BE2C (cell line): ENCODE measurements at places on chromosomes 6 and 20.

DNA sequence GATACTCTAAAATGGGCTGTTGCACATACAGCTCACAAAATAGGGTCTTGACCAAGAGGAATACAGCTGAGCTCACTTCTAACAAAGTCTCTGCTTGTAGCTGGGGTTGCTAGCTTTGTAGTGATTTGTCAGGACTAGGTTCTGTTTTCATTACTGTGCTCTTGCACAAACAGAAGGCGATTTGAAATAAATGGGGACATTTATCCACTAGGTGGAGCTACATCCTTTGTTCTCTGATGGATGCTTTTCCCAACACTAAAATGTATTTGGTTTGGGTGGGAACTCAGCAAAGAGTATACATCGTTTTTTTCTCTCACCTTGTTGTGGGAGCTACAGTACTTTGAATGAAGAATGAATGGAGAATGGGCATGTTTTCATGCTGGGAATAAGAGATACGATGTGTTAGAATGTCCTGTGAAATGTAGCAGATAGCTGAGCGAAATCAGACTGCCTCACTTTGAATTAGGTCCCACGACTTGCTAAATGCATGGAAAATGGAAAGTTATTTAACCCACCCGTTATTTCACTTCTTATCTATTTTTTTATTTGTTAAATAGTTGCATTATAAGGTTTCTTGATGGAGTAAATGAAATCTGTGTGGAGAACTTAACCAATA is 494.7 kb upstream of the MAP3K7 start:
- peak; percentile 8 for DNase-seq

- peak; percentile 17 for DNase-seq
Observed at GRCh38 chr6:123715006-123715863, 78.5 kb upstream of the TRDN start.

DNA sequence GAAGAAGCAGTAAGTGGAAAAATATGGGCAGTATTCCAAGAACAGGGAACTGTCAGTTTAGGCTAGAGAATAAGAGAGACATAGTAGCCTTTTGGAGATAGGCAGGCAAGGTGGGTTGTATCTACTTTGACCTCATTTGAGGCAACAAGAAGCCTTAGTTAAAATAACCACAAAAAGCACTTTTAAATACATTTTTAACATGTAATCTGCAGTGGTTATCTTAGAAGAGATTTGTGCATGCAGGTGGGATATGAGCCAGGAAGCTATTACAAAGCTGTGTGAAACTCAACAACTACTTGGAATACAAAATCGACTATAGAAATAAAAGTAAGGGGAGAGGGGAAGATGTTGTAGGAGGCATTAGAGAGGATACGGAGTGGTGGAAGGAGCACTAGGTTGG is 143.7 kb upstream of the MCHR2 start:
- no peak for DNase-seq

DNA sequence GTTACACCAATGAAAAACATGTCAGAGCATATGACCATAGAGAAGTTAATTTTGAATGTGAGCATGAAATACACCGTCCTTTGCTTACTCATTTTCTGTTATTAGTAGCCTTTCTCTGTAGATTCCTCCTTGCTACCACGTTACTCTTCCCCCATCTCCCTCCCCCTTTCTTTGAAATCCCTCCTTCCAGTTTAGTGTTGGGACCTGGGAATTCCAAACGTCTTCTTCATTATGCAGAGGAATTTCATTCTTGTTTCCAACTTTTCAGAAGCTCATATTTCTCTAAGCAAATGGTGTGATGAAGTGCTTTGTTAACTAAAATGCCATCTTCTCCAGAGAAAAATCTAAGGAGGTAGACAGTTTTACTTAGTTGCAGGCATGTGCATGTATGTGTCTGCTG is 122.4 kb downstream of the MCHR2 start:
- no peak for DNase-seq

GRCh38 chr20:44965651-44966029 is 672 bp upstream of the STK4 start:
- no peak for DNase-seq

DNA sequence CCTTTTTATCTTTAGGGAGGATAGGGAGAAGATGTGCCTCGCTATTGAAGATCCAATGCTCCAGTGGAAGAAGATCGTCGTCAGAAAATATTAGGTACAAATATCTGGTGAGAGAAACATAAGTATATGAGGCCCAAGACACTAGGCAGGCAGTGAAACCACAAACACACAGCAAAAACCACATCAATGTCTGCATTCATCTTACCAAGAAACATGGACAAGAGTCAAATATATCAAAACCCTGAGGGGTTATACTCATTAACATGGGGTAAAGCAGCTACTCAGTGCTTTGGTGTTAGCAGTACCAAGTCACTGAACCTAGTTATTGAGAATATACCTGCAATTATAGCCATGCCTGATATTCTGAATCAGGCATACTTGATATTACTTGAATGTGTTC is 101.4 kb upstream of the FAM184A start:
- no peak for DNase-seq

GRCh38 chr6:53721766-53722165 is 56.2 kb upstream of the KLHL31 start:
- no peak for DNase-seq

DNA sequence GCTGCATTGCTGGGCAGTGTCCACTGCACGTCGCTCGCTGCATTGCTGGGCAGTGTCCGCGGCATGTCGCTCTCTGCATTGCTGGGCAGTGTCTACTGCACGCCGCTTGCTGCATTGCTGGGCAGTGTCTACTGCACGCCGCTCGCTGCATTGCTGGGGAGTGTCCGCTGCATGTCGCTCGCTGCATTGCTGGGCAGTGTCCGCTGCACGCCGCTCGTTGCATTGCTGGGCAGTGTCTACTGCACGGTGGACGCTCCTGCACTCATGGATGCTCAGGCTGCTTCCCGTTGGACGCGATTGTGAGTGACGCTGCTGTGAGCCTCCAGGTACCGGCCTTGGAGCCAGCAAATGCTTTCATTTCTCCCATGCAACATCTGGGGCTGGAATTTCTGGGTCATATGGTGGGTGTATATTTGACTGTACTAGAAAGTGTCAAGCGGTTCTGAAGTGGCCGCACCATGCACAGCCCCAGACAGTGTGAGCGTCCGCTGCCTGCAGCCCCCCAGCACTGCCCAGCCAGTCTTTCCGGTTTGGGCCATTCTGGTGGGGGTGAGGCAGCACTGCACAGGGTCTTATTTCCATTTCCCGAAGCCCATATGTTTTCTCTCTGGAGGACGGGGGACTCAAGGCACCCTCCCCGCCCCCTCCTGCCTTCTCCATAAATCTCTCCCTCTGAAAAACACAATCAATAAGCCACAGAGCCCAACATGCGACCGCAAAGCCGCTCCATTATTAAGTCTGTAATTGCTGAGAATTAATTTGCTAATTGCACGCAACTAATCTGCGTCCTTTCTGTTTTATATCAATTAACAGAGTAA is 97.4 kb downstream of the YTHDF1 start:
- DNase-seq = no peak

GRCh38 chr20:41287327-41287726 is 30.2 kb downstream of the ZHX3 start:
- no peak for DNase-seq

DNA sequence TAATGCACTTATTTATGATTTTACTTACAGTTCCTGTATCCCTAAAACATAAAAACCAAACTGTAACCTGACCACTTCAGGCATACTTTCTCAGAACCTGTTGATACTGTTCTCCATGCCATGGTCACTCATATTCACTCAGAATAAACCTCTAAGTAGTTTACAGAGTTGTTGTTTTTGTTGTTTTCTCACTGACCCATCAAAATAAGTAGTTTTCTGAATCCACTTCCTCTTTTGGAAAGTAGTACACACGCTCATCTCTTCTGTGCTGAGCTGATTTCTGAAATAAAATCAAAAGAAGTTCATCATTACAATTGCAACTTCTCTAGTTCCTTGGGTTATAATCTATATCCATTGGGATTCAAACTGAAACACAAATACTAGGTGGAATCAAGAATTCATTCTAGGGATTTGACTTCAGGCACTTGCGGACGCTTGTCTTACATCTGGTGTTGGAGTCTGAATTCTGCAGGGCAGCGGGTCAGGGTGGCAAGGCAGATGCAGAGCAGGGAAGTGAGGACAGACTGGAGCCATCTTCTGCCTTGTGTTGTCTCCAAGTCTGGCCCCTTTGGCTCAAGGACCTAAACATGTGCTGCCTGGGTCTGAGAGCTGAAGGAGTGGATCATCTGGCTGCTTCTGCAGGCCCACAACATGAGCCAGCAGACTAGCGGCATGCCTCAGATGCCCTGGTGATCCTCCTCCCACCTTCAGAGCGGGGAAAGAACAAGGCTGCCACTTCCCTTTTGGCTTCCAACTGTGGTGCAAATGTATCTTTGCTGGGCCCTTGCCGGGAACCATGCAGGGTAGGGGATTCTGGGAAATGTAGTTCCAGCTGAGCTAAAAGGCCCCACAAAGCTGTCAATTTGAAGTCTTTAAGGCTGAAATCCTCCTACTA is 167.9 kb upstream of the MYLIP start:
- DNase-seq = no peak

DNA sequence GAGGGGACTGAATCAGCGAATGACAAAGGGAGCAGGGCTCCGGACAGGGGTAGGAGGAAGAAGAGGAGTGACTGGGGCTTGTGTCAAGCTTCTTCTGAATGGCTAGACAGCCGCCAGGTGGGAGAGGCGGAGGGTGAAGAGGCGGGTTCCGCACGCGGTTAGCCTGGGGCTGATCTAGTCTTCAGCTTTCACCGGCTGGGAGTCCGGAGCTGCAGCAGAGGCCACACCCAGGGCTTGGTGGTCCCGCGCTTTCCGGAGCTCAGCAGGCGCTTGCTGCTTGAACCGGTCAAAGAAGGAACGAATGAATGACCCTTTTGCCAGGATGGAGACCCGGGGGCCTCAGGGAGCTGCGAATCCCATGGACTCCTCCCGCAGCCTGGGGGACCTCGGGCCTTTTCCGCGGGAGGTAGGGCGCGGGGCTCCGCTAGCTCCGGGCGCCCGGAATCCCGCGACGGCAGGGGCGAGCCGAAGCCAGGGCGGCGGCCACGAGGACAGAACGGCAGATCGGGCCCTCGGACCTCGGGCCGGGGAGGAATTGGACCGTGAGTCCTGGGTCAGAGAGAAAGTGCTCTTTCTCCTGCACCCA is at the start of gene C6orf141:
TSS of gene C6orf141 (plus strand) at position 177 of the 586 bp plus-strand sequence. CDS start at position 302, 125 bp downstream.
- peak; percentile 28 for DNase-seq

- no peak for DNase-seq
Observed at GRCh38 chr20:13243826-13244376, 22.8 kb downstream of the ISM1 start.

- peak; percentile 48 for DNase-seq
Observed at GRCh38 chr6:126657561-126658175, 317.8 kb downstream of the CENPW start.

DNA sequence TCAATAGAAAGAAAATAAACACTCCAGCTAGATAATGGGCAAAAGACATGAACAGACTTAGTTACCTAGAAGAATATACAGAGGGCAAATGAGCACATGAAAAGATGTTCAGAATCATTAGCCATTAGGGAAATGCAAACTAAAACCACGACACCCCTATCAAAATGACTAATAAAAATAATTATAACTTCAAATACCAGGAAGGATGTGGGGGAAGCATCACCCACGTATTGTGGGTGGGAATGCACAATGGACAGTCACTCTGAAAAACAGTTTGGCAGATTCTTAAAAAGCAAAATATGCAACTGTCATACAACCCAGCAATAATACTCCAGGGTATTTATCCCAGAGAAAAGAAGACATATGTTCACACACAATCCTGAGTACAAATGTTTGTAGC is 92.6 kb downstream of the DLL1 start:
- DNase-seq = no peak

GRCh38 chr6:41658636-41659035 is 20.4 kb downstream of the MDFI start:
- DNase-seq = no peak

GRCh38 chr20:32467506-32468312 is 109.6 kb downstream of the ASXL1 start:
- DNase-seq = no peak

DNA sequence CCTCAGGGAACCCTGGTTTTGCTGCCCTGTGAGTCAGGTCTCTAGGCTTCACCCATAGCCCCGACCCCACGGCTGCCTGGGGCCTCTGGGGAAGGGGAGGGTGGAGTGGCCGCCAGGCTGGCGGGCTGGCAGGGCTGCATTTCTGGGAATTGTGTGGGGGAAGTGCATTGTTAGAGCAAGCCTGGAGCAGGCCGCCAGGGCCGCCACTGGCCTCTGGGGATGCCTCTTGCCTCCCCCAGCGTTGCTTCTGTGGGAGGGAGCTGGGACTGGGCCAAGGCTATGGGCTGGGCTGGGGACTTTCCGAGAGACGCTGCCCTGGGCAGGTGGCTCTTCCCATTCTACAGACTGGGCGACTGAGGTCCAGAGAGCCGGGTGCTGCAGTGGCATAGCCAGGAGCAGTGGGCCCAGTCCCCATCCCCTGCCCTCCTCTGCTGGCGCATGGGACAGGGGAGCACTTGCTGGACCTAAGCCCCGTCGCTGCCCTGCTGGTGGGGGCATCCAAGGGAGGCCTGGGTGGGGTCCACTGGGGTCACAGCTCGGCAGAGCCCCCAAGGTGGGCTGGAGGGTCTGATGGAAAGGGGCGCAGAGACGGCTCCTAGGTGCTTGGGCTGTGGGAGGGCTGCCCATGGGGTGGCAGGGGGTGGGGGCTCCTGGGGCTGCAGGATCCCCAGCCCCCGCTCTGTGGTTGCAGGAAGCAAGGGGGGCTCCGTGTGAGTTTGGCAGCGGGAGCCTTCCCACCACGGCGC is 6.6 kb upstream of the SOX18 start:
- DNase-seq = peak; percentile 87

- DNase-seq = no peak
Observed at GRCh38 chr6:105867277-105867676, 218.9 kb upstream of the PRDM1 start.

DNA sequence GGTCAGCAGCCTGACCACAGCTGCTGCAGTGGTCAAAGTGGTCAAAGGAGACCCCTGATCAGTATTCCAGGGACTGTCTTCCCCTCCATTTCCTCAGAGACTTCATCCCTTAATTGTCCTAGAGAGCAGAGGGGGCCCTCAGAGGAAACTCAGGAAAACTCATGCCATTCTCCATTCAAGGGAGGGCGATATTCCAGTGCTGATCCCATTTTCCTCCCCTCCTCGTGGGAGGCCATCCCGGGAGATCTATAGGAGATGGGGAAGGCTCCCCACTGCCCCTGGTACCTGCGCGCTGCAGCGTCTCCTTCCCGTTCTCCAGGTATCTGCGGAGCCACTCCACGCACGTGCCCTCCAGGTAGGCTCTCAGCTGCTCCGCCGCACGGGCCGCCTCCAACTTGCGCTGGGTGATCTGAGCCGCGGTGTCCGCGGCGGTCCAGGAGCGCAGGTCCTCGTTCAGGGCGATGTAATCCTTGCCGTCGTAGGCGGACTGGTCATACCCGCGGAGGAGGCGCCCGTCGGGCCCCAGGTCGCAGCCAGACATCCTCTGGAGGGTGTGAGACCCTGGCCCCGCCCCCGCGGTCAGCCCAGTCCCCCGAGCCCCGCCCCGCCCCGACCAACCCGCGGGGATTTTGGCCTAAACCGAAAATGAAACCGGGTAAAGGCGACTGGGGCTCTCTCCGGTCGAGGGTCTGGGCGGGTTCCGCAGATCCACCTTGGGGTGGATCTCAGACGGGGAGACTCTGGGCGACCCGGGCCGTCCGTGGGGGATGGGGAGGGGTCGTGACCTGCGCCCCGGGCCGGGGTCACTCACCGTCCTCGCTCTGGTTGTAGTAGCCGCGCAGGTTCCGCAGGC is 878 bp downstream of the HLA-C start:
- DNase-seq = peak; percentile 14
